ENCODE measurements at places on chromosomes 2 and 18.

- no peak for DNase-seq
Measured at GRCh38 chr18:39660141-39660540, 2094.5 kb upstream of the CELF4 start.

DNA sequence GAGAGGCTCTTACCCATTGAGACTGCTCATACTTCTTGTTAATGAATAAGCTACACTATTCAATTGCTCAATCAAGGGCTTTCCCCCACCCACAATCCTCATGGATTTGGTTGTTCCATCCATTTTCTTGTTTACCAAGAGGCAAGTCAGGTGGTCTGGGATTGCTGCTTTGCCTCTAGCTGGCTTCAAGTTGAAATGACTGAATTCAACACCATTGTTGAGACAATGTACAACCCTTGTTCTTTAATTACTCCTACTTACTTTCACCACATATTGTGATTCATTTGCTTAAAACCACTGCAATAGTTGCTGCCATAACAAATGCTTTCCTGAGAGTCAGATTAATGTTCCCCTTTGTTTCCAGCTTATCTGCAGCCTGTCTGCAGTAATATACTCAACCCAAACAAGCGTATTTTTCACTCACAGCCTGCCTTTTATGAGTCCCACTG is 532.2 kb downstream of the RIT2 start:
- DNase-seq, result no peak

DNA sequence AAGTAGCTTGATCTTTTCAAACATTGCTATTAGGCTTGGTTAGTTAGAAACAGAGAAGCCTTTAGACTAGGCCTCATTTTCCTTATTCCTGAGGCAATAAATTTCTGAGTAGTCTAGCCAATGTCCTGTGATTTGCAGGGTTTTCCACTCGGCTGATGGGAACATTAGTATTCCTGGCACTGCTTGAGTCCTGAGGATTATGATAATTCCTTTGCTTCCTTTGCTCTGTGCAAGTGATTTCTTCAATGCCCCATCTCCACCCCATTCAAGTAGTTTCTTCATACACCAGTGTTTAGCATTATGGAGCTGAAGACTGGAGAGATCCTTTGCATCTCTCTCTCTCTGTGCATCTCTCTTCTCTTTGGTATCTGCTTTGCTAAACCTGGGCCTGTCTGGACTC is 14.3 kb upstream of the SLC4A10 start:
- DNase-seq, result no peak

DNA sequence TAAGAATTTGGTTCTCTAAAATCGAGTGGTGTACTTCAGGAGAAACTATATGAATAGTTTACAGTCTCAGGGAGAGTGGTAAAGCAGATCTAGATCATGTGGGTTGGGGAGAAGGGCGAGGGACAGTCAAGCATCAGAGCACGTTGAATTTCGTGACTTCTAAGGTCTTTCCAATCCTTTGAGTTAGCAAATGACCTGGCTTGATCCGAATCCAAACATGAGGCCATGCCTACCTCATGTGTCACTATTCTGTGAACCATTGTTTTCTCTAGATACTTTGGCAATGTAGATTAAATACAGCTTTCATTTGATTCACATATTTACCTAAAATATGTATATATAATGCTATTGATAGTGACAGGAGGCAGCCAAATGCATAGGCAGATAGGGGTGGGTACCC is 674.9 kb downstream of the NYAP2 start:
- no peak for DNase-seq

DNA sequence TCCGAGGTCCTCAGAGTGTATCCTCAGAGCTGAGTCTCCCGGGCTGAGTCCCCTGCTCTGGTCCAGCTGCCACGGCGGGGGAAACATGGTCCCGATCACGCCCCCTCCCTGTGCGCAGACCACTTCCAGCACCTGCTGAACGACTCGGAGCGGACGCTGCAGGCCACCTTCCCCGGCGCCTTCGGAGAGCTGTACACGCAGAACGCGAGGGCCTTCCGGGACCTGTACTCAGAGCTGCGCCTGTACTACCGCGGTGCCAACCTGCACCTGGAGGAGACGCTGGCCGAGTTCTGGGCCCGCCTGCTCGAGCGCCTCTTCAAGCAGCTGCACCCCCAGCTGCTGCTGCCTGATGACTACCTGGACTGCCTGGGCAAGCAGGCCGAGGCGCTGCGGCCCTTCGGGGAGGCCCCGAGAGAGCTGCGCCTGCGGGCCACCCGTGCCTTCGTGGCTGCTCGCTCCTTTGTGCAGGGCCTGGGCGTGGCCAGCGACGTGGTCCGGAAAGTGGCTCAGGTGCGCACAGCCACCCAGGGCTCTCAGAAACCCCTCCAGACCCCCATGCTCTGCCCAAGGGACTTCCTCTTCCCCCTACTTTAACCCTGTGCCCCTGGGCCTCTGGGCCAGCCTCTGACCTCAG is 26.7 kb downstream of the GPC1 start:
- DNase-seq, result no peak

GRCh38 chr2:71353248-71353647 is 21.7 kb downstream of the ZNF638 start:
- no peak for DNase-seq

- no peak for DNase-seq
Measured at GRCh38 chr2:181991171-181991885, 5.7 kb downstream of the PPP1R1C start.

DNA sequence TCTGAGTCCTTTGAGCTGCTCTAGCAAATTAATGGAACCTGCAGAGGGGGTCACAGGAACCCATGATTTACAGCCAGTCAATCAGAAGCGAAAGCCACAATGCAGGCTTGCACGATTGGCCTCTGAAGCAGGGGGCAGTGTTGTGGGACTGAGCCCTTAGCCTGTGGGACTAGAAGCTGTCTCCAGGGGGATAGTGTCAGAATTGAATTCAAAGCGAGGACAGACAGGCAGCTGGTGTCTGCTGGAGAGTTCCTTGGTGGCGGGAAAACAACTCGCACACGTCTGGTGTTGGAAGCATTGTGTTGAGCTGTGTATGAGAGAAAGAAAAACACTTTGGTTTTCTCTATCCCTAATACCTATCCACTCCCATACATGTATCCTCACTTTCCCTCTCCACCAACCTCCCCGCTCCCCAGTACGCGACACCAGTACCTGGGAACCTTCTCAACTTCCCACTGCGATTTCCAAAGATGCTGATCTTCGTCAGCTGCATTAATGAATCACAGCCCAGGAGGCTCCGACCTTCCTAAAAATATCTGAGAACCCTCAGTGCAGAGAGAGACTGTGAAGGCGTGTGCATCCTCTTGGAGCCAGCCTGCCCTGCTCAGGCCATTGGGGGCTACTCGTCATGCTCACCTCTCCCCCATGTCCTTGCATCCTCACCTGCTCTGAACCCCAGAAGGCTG is 88.2 kb downstream of the HS1BP3 start:
- DNase-seq, result no peak

GRCh38 chr2:98472132-98472650 is 27.5 kb downstream of the INPP4A start:
- DNase-seq, result no peak

DNA sequence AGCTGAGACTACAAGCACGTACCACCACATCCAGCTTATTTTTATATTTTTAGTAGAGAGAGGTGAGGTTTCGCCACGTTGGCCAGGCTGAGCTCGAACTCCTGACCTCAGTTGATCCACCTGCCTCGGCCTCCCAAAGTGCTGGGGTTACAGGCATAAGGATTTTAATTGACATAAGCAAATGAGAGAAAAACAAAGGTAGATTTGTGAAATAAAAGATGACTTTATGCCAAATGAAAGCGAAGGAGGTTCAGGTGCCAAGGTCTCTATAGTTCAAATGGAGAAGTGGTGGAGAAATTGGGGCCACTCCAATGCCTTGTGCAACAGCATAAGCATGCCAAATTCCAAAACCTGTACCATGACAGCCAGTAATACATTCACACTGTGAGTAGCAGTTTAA is 180.6 kb downstream of the MREG start:
- no peak for DNase-seq

- DNase-seq, result no peak
Measured at GRCh38 chr18:54813305-54813704, 15.0 kb upstream of the RAB27B start.

- DNase-seq, result no peak
Measured at GRCh38 chr2:180038997-180039396, 31.9 kb upstream of the CWC22 start.

GRCh38 chr2:197216361-197216979 is 94.1 kb downstream of the ANKRD44 start:
- no peak for DNase-seq

- DNase-seq, result no peak
Measured at GRCh38 chr2:230498506-230499107, 82.6 kb downstream of the SP100 start.

GRCh38 chr18:48303883-48304282 is 105.3 kb downstream of the ZBTB7C start:
- no peak for DNase-seq

GRCh38 chr18:68233018-68233417 is 481.9 kb downstream of the TMX3 start:
- peak; percentile 37 for DNase-seq

DNA sequence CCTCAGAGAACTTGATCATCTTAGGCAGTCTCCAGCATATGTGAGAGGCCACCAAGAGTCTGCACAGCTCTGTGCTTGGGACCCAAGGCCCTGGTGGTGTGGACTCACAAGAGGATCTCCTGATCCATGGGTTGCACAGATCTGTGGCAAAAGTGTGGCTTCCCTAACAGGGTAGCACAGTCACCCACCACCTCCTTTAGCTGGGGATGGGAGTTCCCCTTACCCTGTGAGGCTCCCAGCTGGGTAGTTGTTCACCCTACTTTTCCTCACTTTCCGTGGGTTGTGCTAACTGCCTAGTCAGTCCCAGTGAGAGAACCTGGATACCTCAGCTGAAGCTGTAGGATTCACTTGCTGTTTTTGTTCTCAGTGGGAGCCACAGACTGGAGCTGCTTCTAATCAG is 123.7 kb downstream of the FTCDNL1 start:
- no peak for DNase-seq

All from NCI-H345 (cell line).